Stimulated activated CD8-positive, alpha-beta memory T cell treated with anti-CD3 and anti-CD28 coated beads, Interleukin-2, amount 100 ng/mL, for 1 hour (primary cell): ENCODE measurements at places on chromosomes 6 and 20.

- DNase-seq, result no peak
Observed at GRCh38 chr6:24497254-24497970, 2.6 kb downstream of the ALDH5A1 start.

GRCh38 chr20:34268851-34269636 lies 27.8 kb downstream of the ASIP start:
- DNase-seq, result no peak

- DNase-seq, result no peak
Observed at GRCh38 chr6:112181130-112181529, 73.2 kb downstream of the LAMA4 start.

GRCh38 chr20:15375836-15376235 lies 1038.4 kb upstream of the FLRT3 start:
- DNase-seq, result no peak

DNA sequence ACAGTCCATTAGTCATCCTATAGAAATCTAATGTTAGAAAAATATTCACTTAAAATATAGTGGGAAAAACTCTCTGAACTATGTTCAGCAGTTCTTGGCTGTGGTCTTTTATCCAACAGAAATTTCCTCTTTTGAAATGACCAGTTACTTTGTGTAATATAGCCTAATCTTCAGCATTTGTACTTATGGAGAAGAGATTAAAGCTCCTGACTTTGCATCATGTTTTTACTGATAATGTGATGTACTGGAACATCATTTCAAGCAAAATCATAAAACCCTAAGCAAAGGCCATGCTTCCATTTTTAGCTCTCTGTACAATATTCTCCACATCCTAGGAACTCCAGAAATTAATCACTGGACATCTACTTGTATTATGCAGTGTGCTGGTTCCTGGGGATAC lies 430.8 kb upstream of the RUNX2 start:
- DNase-seq, result no peak

- DNase-seq, result no peak
Observed at GRCh38 chr6:148080315-148080714, 262.3 kb upstream of the SASH1 start.

DNA sequence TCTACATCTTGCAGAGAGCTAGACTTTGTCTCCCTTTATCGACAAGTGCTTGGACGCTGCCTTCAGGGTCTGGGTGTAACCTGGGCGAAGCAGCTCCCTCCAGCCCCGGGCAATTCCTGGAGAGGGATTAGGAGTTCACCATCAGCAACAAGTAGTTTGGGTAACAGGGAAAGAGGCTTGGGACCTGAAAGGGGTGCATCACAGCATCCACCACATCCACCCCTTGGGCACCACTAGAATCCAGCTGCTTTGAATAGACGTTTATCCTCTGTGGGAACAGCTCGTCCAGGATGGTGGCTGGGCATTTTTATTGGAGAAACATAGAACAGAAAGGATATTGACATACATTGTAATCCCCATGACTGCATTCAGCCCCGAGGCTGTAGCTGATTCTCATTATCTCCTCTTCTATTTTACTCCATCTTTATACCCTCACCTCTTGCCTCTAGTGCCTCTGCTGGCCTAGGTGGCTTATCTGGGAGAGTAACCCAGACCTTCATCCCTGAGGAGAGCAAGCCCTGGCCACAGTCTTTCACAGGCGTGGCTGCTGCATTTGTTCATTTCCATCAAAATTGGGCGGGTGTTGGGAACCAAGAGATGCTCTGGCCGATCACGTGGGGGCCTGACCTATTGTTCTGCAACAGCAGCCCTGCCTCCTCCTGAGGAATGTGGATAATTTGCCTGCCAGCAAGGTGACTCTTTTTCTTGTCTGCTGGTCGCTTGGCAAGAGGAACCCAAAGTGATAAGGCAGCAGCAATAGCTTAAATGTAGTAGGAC lies 109.2 kb upstream of the RALGAPA2 start:
- DNase-seq, result no peak
